ENCODE measurements at places on chromosomes 5 and 9.

DNA sequence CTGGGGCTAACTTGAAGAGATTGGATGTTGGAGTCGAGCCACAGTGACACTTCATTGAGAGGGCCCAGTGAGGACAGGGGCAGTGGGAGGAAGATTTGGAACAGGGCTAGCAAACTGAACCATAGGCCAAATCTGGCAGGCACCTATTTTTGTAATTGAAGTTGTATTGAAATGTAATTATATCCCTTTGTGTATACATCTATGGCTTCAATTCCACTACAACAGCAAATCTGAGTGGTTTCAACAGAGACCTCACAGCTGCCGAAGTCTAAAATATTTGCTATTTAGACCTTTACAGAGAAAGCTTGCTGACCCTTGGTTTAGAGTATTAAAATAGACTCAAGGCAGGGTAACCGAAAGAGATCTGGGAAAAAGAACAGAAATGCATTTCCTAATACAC, 4.7 kb upstream of the TNFSF8 start:
- no peak for DNase-seq

GRCh38 chr5:5304361-5305020, 118.0 kb upstream of the ICE1 start:
- DNase-seq, result no peak

DNA sequence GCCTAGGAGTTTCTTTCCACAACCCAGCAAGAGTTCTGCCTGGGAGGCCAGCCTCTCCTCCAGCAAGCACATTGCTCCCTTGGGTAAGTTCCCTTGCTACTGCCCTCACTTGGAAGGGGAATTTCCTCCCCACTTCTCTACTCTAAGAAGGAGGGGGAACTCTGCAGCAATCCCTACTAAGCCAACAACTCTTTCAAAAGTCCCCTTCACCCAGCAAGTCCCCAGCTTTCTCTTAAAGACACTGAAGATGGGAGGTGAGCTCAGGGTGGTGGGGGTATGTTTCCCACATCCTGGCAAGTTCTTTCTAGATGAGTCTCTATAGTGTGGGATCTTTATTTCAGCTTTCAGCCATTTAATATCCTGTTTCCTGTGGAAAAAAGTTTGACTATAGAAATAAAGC, 49.0 kb downstream of the PDE8B start:
- no peak for DNase-seq

GRCh38 chr5:6631441-6631840, 1.4 kb downstream of the NSUN2 start:
- DNase-seq, result no peak

DNA sequence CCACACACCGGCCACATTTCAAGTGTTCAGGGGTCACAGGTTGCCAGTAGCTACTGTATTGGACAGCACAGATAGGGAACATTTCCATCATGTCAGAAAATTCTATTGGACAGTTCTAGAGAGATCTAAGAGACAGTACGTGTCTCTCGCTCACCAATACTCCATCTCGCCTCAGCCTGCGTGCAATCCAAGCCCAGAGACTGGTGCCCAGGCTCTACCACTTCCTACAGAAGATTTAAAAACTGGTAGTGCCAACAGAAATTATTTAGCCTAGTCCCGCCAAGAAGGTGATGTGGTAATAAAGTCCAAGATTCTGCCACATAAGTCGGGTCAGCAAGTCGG, 390 bp upstream of the SNX2 start:
- no peak for DNase-seq

- DNase-seq, result no peak
Observed at GRCh38 chr9:136917902-136918301, 26.6 kb downstream of the FBXW5 start.

DNA sequence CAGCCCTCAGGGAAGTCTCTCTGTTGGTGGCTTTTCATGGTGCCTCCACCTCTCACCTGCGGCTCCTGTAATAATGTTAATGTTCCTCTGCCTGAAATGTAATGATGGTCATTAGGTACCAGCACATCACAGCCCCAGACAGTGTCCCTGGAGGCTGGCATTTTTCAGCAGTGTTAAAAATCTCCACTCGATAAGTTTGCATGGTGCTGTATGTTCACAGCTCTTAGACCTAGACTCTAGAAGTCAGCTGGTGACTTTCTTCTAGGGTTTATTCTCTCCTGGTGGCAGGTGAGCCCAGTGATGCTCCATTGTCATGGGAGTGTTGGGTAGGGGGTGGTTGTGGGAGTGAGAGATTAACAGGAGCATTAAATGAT, 53.1 kb downstream of the GPR107 start:
- no peak for DNase-seq

DNA sequence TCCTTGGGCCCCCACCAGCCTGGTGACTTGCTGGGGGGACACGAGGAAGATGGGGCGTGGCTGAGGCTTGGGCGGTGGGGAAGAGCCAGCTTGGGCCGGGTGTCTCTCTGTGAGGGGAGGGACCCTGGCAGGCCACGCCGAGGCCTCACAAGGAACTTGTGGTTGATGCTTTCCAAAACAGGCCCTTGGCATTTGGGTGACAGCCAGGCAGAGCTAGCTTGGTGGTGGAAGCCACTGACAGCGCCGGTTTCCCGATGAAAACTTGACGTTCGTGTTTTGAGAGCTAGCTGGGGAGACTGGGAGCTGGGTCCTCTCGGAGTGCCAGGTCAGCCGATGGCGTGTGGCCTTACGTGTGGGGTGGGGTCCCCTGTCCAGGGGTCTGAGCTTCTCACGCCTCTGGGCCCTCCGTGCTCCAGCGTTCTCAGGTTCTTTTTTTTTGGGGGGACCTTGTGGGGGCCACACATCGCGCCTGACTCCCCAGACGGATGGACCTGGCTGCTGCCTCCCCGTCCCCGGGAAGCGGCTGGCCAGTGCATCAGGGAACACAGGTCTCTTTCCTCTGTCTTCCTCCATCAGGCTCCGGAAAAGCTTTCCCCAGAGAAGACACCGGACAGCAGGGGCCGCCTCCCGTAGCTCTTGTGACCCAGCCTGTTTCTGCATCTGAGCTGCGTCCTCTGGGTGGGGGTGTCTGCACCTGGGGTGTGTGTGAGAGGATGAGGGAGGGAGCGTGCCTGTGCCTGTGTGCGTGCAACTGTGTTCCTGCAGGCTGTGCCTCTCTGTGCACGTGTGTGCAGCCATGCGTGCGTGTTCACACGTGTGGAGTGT, 129.3 kb upstream of the LPCAT1 start:
- DNase-seq, result no peak

DNA sequence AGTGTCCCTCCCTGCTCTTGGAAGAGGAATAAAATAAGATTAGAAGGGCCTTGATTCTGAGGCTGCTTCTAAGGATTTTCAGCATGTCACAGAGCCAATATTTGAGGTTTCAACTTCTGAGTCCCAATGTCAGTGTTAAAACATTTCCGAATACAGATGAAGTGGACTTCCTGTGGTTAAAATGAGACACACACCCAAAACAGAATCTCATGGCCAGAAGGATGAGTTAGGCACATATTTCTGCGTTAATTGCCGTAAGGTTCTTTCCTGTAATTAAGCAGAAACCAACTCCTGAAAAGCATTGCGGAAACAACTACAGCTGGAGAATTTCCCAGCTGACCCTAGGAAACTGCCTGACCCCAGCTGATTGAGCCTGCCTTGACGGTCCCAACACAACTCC, 10.4 kb upstream of the ZNF354B start:
- DNase-seq, result no peak

DNA sequence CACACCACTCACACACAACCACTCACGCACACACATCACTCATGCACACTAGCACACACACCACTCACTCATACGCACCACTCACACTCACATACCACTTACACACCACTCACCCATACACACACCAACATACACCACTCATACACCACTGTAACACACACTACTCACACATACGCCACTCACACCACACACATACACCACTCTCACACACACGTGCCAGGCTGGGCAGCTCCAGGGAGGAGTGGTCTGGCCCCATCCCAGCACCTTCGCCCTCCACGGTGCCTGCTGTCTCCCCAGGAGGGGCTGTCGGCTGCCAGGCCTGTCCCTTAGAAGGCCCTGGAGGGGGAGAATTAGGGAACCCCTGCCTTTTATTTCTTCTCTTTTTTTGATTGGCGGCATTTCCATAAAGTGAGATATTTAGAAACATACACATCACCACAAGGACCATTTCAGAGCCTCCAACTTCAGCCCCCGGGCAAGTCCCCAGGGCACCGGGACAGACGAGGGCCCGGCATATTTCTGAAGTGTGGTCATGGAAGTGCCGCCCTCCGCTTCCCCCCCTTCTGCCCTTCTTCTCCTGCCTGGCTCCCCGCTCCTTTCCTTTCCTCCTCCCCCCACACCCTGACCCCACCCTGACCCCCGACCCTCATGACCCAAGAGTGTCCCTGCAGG, 6.3 kb upstream of the ASB6 start:
- DNase-seq, result no peak

DNA sequence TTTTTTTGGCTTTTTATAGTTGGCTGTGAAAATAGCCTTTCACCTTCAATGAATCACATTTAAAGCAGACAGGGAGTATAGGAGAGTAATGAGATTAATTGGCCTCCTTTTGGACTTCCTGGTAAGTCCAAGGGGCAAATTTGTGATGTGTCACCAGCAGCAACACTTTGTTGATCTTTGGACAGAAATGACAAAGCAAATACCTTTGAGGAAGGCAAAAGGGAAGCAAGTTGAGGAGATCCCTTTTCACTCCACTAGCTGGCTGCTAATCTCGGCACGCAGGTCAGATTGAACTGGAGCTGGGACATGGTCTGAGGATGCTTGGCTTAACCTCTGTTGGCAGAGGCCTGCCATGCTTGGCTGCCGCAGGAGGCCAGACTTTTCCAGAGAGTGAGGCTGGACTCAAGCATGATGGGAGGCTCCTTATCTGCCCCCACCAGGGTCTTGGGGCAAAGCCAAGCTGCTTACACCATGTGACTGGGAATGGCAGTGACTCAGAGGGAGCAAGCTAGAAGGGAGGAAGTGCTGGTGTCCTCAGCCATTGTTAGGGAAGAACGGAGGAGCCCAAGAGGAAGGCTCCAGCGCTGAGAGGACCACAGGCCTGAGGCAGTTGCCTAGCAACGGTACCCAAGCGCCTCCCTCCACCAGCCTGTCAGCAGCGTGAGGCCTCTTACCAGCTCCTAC, 174.5 kb upstream of the MAP1B start:
- peak; percentile 11 for DNase-seq

DNA sequence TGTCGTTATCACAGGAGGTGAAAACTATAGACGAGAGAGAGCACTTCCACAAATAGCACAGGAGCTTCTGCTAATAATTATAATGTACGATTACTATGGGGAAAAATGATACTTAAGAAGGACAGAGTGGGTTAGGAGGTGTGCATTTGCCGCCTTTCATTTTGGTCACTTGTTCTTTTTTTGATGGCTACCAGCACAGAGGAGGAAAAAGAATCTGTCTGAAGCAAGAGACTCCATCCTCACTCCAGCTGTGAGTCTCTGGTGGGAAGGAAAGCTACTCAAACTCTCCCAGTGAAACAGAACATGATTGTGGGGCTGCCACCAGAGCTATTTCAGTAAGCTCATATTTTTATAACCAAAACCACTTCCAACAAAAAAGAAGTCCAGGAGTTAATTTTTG, 270.4 kb upstream of the TMEM161B start:
- no peak for DNase-seq

- DNase-seq, result no peak
Observed at GRCh38 chr5:152246401-152246800, 158.7 kb downstream of the NMUR2 start.

GRCh38 chr5:115469904-115470516, 74.6 kb downstream of the FEM1C start:
- no peak for DNase-seq
